ENCODE measurements at places on chromosomes 7 and 10. TPM values are rescaled to one million over a fixed set of nuclear protein-coding genes. Genes with fewer than 3 reads are reported as not detected.

Gene OR2A12
- not detected for polyA plus RNA-seq

Gene GIMAP6
- polyA plus RNA-seq, result 9.3 TPM

Gene MKI67
- polyA plus RNA-seq, result 56.2 TPM

Gene ABCB1
- 0.79 TPM for polyA plus RNA-seq

Gene ENTPD1
- polyA plus RNA-seq, result 12.6 TPM

DNA sequence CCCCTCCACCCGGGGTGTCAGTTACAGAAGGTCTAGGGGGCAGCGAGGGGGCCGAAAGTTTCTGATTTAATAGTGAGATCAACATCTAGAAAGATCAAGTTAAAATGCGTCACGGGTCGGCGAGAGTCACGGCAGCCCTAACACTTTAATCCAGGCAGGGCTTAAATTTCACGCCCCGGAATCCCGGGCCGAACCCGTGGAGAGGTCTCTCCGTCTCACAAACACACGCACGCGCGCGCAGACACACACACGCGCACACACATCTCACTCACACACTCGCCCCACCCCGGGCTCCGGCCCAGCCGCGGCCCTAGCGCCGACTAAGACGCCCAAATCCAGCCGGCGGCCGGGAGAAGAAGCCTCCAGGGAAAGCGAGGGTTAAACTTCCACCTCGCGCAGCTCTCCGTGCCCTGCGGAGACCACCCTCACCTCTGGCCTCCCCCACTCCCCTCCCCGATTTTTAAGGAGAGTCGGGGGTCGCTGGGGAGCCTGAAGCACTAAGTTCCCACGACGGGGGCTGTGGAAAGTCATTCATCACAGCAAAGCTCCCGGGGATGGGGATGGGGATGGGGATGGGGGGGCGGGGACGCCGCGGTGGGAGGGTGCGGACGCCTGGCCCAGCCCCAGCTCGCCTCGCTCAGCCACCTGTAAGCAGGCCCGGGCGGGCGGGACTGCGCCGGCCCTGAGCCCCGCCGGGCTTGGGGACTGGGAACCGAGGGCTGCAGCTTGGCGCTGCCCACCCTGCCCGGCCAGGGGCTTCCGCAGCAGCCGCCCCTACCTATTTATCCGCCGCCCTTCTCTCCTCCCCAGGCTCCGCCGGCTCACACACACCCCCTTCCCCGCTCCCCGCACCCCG, 1.6 kb downstream of the PDGFA start:
- DNase-seq, result no peak

All from left renal pelvis (tissue), 4 donors.